ENCODE measurements at places on chromosomes 7 and 10.

GRCh38 chr10:16976803-16977202, 152.8 kb downstream of the CUBN start:
- H3K36me3 ChIP-seq: no peaks in the 10 kb centered on the region
- no peak overlapping the region for H3K27ac ChIP-seq
- H3K27me3 ChIP-seq: no peaks in the 10 kb centered on the region

GRCh38 chr7:3695602-3696001, 394.6 kb downstream of the SDK1 start:
- no peak overlapping the region for H3K27ac ChIP-seq
- H3K4me3 ChIP-seq: no peak overlapping the region
- no peaks in the 10 kb centered on the region for H3K36me3 ChIP-seq
- peaks cover 11% of the 10 kb centered on the region for H3K4me1 ChIP-seq
- no peak for DNase-seq

GRCh38 chr10:125708971-125709503, 10.5 kb upstream of the EDRF1 start:
- H3K4me3 ChIP-seq: no peak overlapping the region
- no peaks in the 10 kb centered on the region for H3K36me3 ChIP-seq
- no peaks in the 10 kb centered on the region for H3K27me3 ChIP-seq
- peaks cover 3% of the 10 kb centered on the region for H3K4me1 ChIP-seq
- DNase-seq: no peak

GRCh38 chr7:158083526-158084310, 503.9 kb downstream of the PTPRN2 start:
- H3K4me3 ChIP-seq: no peak overlapping the region
- H3K27ac ChIP-seq: no peak overlapping the region
- no peaks in the 10 kb centered on the region for H3K36me3 ChIP-seq
- H3K4me1 ChIP-seq: no peaks in the 10 kb centered on the region

DNA sequence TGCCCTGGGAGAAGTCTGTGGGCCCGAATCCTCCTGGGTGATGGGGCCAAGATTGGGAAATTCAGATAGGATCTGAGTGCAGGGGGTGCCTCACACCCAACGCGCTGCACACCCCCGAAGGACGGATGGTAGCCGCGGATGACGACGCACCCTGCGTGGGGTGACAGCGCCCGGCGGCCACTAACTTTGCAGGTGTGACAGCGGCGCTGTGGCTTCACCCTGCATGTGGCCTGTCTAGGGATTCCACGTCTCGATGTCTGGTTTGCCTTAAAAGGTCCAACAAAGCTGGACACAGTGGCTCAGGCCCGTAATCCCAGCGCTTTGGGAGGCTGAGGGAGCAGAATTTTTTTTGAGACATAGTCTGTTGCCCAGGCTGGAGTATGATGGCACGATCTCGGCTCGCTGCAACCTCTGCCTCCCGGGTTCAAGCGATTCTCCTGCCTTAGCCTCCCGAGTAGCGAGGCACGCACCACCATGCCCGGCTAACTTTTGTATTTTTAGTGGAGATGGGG, 18.6 kb downstream of the ADAP1 start:
- no peak overlapping the region for H3K4me3 ChIP-seq
- DNase-seq: no peak
- H3K4me1 ChIP-seq: no peaks in the 10 kb centered on the region
- H3K27ac ChIP-seq: no peak overlapping the region
- H3K36me3 ChIP-seq: no peaks in the 10 kb centered on the region

GRCh38 chr7:123748171-123748733, 551 bp downstream of the WASL start:
- no peaks in the 10 kb centered on the region for H3K27me3 ChIP-seq
- H3K36me3 ChIP-seq: no peaks in the 10 kb centered on the region
- H3K4me3 ChIP-seq: peak overlapping the region; percentile 95

DNA sequence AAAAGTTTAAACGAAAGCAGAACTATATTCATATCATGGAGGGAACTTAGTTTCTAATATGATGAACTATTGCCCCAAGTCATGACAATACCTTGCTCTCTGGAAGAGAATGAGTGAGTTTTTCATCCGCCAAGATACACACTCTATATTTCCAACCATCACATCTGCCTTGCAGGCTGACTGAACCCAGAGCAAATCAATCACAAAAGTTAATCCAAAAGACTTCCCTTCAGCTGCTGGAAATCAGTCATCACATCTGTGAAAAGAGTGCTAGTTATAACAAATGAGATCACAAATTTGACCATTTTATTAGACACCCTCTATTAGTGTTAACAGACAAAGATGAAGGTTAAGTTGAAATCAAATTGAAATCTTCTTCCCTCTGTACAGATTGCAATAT, 261.7 kb upstream of the PRKCQ start:
- no peaks in the 10 kb centered on the region for H3K36me3 ChIP-seq
- no peaks in the 10 kb centered on the region for H3K27me3 ChIP-seq
- DNase-seq: no peak
- no peak overlapping the region for H3K27ac ChIP-seq
- no peaks in the 10 kb centered on the region for H3K4me1 ChIP-seq

- H3K36me3 ChIP-seq: no peaks in the 10 kb centered on the region
- H3K4me3 ChIP-seq: no peak overlapping the region
- DNase-seq: no peak
- H3K4me1 ChIP-seq: no peaks in the 10 kb centered on the region
- no peaks in the 10 kb centered on the region for H3K27me3 ChIP-seq
- H3K27ac ChIP-seq: no peak overlapping the region
Measured at GRCh38 chr7:99733448-99733847, 1.5 kb downstream of the CYP3A7 start.

GRCh38 chr7:155959894-155960293, 147.6 kb upstream of the SHH start:
- no peaks in the 10 kb centered on the region for H3K27me3 ChIP-seq
- no peak overlapping the region for H3K27ac ChIP-seq
- DNase-seq: peak; percentile 43
- H3K36me3 ChIP-seq: no peaks in the 10 kb centered on the region

DNA sequence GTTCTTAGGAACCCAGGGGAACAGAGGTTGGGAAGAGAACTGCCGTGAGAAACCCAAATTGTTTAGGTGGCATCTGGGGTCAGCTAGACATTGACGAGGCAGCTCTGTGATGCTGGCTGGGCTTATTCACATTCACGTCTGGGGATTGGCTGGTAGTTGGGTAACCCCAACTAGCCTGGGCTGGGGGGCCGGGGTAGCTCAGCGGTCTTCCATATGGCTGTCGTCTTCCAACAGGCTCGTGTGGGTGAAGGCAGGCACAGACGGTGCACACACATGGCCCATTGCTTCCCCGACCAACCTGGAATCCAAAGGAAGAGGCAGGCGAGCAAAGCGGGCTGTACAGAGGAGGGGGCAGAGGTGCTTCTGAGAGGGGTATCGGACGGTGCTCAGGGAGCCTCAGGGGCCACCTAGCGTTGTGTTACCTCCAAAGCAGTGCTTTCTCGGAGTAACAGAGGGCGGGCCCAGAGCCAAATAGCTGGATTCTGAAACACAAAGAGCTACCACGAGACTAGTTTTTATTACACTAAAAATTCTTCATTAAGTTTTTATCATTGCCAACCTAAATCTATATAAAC, 34.5 kb downstream of the MKI67 start:
- no peak overlapping the region for H3K27ac ChIP-seq
- DNase-seq: peak; percentile 17
- no peaks in the 10 kb centered on the region for H3K36me3 ChIP-seq
- no peaks in the 10 kb centered on the region for H3K27me3 ChIP-seq

DNA sequence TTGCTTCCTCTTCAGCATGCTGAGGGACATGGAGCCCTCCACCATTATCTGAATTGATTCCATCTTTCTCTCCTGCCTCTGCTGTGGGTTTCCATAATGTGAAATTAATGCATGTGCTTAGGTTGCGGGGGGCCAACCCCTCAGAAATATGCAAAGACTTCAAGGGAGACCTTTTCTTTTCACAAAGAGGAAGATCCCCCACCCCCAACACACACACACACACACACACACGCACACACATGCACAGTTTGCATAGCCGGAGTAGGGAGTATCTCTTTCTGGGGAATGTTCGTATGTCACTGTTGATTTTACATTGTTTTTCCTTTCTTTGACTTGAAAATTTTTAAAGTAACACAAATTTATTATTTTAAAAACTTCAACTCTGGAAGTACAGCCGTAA, 193.5 kb downstream of the MGMT start:
- H3K27ac ChIP-seq: no peak overlapping the region
- peaks cover 3% of the 10 kb centered on the region for H3K4me1 ChIP-seq
- no peaks in the 10 kb centered on the region for H3K36me3 ChIP-seq
- no peak overlapping the region for H3K4me3 ChIP-seq
- DNase-seq: no peak

DNA sequence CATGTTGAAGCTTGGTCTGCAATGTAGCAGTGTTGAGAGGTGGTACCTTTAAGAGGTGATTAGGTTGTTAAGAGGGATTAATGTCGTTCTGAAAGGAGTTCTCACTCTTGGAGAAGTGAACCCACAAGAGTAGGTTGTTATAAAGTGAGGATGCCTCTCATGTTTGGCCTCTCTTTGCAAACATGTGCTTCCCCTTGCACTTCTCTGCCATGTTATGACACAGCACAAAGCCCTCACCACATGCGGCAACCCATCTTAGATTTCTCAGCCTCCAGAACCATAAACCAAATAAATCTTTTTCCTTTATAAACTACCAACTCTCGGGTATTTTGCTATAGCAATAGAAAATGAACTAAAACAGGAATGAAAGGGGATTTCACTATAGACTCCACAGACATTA, 66.3 kb downstream of the KMT2C start:
- no peaks in the 10 kb centered on the region for H3K27me3 ChIP-seq
- no peaks in the 10 kb centered on the region for H3K36me3 ChIP-seq
- H3K4me3 ChIP-seq: no peak overlapping the region

DNA sequence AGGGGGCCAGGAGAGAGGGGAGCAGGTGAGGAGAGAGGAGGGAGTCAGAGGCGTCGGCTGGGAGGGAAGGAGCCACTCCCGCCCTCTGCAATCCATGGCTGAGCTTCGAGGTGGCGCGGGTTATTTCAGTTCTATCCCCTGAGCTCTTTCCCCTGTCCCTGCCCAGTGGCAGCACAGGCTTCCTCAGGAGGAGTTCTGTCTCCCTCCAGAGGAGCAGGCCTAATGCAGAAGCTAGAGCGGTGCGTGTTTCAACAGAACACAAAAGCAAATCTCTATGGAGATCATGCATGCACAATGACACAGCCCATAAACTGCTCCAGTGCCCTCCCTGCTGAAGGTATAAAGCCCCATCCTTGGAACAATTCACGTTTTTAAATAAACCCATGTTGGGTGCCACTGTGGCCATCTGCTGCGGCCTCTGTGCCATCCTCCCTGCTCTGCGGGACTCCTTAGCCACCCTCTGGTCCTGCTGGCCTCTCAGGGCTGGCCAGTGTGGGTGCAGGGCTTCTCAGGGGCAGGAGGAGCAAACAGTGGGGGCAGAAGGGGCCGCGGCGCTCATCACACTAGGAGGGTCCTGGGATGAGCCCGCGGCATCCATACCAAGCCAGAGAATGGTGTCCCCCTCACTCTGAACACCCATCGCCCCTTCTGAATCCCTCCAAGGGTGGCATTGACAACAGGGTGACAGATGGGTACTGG, 192.6 kb upstream of the LYZL2 start:
- DNase-seq: no peak
- no peak overlapping the region for H3K27ac ChIP-seq
- no peaks in the 10 kb centered on the region for H3K4me1 ChIP-seq
- no peak overlapping the region for H3K4me3 ChIP-seq
- peaks cover 3% of the 10 kb centered on the region for H3K27me3 ChIP-seq

GRCh38 chr7:92244808-92245486, 767 bp downstream of the KRIT1 start:
- peak overlapping the region; percentile 47 for H3K27ac ChIP-seq
- H3K27me3 ChIP-seq: no peaks in the 10 kb centered on the region
- H3K4me1 ChIP-seq: peaks cover 2% of the 10 kb centered on the region
- no peaks in the 10 kb centered on the region for H3K36me3 ChIP-seq

- H3K27ac ChIP-seq: peak overlapping the region; percentile 86
- H3K27me3 ChIP-seq: no peaks in the 10 kb centered on the region
- peaks cover 12% of the 10 kb centered on the region for H3K36me3 ChIP-seq
- peaks cover 18% of the 10 kb centered on the region for H3K4me1 ChIP-seq
- peak overlapping the region; percentile 80 for H3K4me3 ChIP-seq
Measured at GRCh38 chr7:100584683-100585510, 1.0 kb downstream of the LRCH4 start.

DNA sequence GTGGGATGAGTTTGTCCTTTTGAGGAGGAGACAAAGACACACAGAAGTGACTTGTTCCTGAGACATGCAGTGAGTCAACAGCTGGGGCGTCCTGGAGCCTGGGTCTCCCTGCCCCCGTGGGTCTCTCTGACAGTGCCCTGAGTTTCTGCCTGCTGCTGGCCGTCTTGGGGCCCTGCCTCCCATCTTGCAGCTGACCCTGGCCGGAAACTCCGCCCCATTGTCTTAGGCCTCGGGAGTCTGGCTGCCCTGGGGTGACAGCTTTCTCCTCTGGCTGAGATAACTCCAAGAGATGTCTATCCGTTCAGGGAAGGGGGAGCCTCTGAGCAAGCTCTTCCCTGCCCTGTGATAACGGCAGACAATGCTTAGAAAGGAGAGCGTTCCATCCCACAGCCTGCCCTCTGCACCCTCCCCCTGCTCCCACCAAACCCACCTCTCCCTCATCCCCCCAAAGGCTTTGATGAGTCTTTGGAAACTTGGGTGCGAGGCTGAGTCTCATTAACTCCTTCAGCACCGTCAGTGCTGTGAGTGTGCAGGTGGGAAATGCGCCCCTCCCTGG, 69.5 kb upstream of the PODXL start:
- peaks cover 20% of the 10 kb centered on the region for H3K4me1 ChIP-seq
- H3K4me3 ChIP-seq: no peak overlapping the region
- H3K27me3 ChIP-seq: no peaks in the 10 kb centered on the region
- peak; percentile 82 for DNase-seq

DNA sequence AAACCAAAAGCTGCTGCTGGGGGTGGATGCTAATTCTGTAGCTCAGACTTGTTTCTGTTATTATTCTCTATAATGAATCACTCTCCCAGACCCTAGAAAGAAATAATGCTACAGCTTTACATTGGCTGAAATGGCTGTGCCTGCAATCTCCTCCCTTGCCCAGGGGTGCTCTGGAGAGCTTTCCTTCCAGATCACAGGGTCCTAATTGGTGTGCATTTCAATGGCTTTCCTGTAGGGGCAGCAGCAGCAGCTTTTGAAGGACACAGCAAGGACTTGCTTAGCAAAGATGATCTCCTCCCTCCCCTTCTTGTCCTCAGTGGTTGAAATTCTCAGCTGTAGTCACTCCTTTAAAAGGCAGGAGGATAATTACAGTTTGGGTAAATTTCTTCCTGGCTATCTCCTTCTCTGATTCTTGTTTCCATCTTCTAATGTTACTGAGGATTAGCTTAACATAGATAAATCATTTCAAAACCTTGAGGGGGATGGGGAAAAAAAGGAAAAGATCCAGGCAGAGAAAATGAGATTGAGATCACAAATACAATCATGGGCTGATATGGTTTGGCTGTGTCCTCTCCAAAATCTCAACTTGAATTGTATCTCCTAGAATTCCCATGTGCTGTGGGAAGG, 120.2 kb upstream of the CTTNBP2 start:
- no peak overlapping the region for H3K4me3 ChIP-seq
- H3K36me3 ChIP-seq: no peaks in the 10 kb centered on the region
- no peaks in the 10 kb centered on the region for H3K27me3 ChIP-seq

Data from H1 (cell line).